ENCODE measurements at places on chromosomes 4 and X.

DNA sequence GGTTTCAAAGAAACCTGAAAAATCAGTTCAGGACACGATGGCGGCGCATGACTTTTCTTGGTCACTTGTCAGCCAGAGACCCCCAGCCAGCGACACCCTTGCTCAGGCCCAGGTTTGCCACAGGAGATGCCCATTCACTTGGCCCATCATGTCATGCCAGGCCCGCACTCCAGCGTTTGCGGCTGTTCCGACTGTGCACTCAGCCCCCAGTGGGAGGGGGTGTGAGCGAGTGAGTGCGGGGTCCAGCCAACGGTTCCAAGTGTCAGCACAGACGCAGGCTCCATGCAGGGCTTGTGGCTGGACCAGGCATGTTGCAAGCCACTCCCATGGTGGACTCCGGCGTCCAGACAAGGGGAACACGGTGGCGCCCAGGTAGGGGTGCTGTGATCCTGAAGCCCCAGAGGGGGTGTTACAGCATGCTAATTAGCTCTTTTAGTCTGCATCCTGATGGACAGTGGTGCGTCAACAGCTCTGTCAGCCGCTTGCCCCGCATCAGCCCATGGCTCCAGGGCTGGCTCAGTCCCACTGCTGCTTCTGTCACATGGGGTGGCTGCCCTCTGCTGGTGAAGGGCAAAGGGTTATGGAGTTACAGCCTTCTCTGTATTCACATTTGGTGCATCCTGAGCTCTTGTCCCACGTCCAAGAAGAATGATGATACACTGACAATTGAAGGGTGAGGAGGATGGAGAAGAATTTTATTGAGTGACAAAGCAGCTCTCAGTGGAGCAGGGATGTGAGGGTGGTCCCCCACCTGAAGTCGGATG lies 3.7 kb upstream of the MAEA start:
- no peak for DNase-seq

DNA sequence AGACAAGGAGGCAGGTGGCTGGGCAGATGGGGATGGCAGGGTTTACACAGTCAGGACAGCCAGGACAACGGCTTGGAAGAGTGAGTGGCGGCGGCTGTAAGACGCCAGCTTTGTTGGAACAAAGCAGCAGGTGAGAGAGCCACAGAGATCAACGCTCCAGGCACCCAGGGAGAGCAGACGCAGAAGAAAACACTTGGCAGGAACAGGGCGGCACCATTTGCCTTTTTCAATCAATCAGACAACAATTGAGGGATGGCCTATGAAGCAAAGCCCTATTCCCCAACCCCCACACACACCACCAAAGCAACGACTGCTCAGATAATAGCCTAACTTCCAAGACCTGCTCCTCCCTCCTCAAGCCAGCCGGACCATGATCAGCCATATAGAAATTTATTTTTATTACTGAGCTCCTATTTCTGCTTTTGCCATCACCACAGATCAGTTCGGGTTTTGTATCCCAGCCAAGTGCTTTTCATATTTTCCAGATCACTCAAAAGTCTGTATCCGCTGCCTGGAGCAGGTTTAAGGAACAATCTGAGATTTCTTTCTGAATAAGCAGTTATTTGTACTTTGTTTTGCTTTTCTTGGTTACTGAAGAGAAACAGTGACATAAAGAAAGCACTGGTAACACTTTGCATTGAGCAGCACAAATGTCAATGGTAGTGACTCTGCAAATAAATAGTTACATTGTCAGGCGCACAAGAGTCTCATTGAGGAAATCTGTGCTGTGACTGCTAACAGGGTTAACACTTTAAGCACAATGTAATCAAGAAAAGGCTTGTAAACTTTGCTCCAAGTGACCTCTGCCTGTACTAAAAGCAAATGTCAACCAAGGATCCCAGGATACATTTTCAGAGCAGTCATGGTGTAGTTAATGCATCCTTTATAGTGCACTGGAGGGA lies 81.8 kb upstream of the RBPJ start:
- peak; percentile 38 for DNase-seq

DNA sequence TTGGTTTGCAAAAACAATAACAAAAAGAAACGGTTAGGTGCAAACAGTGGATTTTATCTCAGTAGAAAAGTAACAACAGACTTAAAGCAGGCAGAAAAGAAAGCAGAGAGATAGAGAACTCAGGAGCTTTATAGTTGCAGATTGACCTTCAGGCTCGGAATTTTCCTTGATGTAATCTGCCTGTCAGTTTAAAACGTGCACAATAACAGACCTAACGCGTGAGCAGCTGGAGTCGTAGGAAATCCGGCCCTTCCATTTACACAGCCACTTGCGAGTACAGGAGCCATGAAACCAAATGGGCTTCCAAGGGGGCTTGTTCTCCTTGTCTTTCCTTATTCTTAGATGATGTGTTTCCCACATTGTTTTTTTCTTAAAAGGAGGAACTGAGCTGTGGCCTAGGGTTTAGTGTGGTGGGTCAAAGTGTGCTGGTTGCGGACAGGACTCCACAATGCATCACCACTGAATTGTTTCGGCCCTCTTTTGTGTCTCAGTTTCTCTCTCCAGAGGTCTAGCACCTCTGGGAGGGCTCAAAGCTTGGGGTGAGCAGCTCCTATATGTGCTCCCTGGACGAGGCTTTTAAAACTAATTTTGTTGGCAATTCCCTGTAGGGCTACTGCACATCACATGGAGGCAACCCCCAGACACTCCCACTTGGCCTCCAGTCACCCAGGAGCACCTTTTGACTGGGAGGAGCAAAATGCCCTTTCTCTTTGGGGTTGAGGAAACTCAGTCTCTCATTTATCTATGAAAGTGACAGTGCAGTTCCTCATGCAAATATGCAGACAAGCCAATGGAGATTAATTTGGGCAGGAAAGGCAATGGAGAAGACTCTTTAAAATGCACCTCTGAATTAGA lies 13.9 kb upstream of the MPP1 start:
- no peak for DNase-seq

DNA sequence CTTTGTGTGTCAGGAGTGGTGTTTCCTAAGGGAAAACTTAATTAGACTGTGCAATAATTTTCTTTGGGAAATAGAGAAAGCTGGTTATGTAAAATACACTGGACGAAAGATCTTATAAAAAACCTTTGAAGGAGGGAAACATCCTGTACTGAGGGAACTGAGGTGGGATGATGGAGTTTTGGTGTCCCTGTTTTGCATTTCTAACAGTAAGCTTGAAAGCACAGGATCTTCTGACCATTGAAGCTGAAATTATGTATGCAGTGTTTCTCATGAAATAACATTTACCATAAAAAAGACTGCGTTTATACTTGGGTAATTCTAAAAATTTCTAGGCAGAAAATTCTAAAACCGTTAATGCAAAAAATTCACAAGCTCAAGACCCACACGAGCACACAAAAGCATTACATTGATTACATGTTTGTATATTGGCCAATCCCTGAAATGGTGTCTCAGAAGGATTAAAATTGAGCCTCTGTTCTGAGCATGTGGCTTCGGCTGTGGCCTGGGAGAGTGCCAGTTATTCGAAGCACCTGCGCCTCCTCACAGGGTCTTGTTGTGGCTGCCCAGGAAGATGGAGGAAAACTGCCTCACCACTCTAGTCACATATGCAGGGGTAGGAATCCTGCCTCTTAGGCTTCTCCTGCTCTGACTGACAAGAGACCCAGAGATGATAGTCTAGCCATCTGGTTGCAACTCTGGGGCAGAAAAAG lies 49.5 kb downstream of the JADE3 start:
- DNase-seq = no peak

DNA sequence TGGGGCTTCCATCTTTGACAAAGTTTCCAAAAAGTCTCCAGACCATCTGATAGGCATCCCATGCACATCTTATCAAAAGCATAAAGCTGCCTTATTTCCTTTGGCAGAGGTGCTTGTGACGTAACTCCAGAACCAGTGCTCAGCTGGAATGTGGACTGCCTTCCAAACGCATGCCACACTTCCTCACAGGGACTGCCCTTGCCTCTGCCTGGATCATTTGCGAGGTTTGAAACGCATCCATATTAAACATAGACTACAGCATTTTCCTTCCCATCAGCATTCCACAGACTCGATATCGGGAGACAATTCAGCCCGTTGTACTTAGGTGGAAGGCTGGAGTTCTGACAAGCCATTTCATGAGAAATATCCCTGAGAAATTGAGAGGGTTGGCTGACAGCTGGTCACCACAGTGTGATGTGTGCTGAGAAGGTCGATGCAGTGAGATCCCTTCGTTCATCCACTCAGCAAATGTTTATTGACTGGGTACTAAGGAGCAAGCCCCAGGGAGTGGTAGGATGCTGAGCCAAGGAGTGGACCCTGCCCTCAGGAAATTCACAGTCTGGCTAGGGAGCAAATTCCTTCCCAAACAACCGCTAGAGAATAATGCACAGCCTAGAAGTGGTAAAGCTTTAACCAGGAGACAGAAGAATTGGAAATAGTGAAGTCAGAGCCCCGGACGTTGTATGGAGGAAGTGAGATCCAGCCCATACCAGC lies 376.0 kb downstream of the BCOR start:
- DNase-seq = no peak

GRCh38 chr4:98706200-98706813 lies 47.9 kb upstream of the TSPAN5 start:
- DNase-seq = no peak

DNA sequence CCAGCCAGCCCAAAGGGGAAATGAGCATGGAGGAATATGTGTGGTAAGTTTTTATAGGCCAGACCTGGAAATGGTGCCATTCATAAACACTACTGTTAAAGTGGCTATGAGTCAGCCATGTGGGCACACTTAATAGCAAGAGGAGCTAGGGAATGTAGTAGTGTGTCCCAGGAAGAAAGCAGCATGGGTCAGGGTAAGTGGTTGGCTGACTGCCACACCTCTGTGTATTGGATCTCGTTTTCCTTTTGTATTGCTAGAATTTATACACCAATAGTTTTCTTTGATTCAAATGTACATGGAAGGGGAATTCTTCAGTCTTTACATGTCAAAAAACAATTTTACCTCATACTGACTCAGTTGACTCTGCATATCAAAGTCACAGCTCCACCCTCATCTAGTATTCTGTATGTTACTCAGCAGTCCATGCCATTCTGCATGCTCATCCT lies 22.9 kb upstream of the SGMS2 start:
- DNase-seq = no peak

GRCh38 chr4:110515676-110516075 lies 39.7 kb downstream of the ENPEP start:
- DNase-seq = no peak

DNA sequence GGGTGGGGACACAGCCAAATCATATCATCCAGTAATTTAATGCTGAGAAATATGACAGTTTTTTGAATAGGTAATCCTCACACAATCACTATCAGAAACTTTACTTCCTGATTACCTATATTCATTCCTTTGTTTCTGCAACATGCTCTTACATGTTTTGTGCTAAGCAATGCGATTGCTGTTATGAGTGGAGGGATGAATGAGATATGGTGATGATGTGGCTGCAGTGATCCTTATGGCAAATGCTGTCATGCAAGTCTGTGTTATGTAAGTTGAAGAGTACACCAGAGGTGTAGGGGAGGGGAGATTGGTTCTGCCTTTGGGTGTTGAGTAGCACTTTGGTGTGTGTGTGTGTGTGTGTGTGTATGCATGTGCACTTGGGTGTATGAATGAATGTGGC lies 14.6 kb downstream of the HERC3 start:
- no peak for DNase-seq
